ENCODE measurements at places on chromosomes 3 and 15.

- no peaks in the 10 kb centered on the region for H3K27me3 ChIP-seq
- DNase-seq, result no peak
- no peaks in the 10 kb centered on the region for H3K4me1 ChIP-seq
- no peak overlapping the region for H3K4me3 ChIP-seq
Measured at GRCh38 chr3:125043599-125044151, 12.1 kb downstream of the HEG1 start.

GRCh38 chr3:97823046-97824004 lies 1.5 kb downstream of the CRYBG3 start:
- no peak overlapping the region for H3K4me3 ChIP-seq
- no peaks in the 10 kb centered on the region for H3K27me3 ChIP-seq
- H3K27ac ChIP-seq, result no peak overlapping the region
- no peaks in the 10 kb centered on the region for H3K4me1 ChIP-seq

DNA sequence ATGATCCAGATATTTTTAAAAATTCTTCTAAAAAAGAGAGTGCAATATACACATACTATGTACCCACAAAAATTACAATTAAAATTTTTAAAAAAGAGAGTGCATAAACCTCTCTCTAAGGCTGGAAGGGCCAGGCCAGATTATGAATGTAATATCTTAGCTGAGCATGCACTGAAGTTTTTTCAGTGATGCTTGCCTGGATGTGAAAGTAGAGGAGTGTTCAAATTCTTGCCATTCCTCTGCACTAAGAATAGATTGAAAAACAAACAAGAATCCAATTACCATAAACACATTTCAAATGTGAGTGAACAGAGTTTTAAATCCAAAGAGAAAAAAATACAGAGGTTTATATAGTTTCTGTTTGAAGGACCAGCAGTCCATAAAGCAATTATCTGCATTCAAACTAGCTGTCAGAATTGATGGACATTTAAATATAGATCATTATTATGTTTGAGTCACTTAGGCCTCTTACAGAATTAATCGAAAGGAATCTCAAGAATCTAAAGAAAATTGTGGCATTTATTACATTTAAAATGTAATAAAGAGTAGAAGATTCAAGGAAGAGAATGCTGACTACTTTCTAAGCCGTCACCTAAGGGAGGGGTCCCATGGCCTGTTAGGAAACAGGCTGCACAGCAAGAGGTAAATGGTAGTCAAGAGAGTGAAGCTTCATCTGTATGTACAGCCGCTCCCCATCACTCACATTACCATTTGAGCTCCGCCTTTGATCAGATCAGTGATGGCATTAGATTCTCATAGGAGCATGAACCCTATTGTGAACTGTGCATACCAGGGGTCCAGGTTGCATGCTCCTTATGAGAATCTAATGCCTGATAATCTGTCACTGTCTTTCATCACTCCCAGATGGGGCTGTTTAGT lies 159.3 kb upstream of the MDFIC2 start:
- H3K36me3 ChIP-seq, result no peaks in the 10 kb centered on the region
- no peak overlapping the region for H3K27ac ChIP-seq
- H3K27me3 ChIP-seq, result no peaks in the 10 kb centered on the region
- no peak overlapping the region for H3K4me3 ChIP-seq
- no peaks in the 10 kb centered on the region for H3K4me1 ChIP-seq
- DNase-seq, result no peak

DNA sequence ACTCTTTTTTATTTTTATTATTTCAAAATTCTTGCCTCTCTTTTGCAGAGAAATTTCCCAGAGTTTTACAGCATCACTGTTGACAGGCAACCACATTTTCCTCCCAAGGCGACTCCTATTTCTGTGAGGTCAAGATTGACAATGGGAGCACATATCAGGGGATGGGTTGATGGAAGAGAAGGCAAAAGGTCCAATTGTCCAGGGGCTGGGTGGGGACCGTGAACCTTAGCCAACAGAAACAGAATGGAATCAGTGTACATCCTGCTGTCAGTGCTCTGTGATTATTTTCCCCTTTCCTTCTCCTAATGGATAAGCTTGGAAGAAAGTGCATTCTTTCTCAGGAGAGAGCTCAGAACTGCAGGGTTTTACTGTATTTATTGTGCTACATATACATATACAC lies 42.4 kb downstream of the CNTN6 start:
- H3K36me3 ChIP-seq, result no peaks in the 10 kb centered on the region
- no peak overlapping the region for H3K27ac ChIP-seq
- no peaks in the 10 kb centered on the region for H3K4me1 ChIP-seq

DNA sequence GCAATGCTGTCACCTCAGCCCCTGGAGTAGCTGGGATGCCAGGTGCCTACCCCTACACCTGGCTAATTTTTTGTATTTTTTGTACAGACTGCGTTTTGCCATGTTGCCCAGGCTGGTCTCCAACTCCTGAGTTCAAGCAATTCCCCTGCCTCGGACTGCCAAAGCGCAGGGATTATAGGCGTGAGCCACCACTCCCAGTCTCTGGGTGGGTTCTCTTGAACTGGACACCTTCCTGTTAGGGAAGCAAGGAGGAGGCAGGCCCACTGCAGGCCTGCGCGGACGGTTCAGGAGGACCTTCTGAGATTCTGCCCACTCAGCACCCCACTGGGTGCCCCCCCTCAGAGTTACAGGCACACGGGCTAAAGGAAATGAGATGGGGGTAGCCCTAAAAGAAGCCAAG lies 73.8 kb upstream of the HERC1 start:
- H3K27ac ChIP-seq, result no peak overlapping the region
- no peak overlapping the region for H3K4me3 ChIP-seq
- no peaks in the 10 kb centered on the region for H3K36me3 ChIP-seq
- H3K4me1 ChIP-seq, result peaks cover 15% of the 10 kb centered on the region
- DNase-seq, result no peak

- no peak for DNase-seq
- H3K36me3 ChIP-seq, result no peaks in the 10 kb centered on the region
- H3K4me3 ChIP-seq, result no peak overlapping the region
Measured at GRCh38 chr15:39553947-39554693, 26.8 kb upstream of the THBS1 start.

- H3K4me1 ChIP-seq, result no peaks in the 10 kb centered on the region
- peaks cover 4% of the 10 kb centered on the region for H3K27me3 ChIP-seq
- H3K27ac ChIP-seq, result no peak overlapping the region
- H3K36me3 ChIP-seq, result no peaks in the 10 kb centered on the region
Measured at GRCh38 chr15:61796056-61796455, 264.2 kb downstream of the VPS13C start.

DNA sequence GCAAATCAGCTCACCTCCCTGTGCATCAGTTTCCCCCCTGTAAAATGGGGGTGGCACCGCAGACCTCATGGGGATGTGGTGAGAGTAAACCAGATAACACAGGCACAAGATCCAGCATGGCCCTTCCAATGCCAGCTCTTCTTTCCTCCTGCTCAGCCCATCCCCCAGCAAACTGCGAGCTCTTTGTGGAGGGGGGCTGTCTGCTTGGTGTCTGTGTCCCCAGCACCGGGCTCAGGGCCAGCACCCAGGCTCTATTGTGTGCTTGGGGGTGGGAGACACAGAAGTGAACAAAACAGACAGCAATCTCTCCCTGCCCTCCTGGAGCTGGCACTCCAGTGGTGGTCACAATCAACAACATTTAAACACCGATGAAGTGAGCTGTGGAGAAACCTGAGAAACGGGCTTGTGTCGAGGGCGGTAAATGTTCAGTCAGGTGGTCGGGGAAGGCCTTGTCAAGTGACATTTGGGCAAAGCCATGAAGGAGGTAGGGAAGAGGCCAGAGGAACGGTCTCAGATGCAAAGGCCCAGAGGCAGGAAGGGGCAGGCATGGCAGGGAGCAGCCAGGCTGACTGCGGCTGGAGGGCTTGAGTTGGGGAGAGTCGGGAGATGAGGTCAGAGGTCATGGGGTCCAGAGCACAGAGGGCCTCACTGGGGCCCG lies 28.4 kb downstream of the GRIP2 start:
- no peaks in the 10 kb centered on the region for H3K4me1 ChIP-seq
- no peaks in the 10 kb centered on the region for H3K36me3 ChIP-seq
- no peak overlapping the region for H3K4me3 ChIP-seq
- H3K27me3 ChIP-seq, result no peaks in the 10 kb centered on the region
- no peak for DNase-seq

DNA sequence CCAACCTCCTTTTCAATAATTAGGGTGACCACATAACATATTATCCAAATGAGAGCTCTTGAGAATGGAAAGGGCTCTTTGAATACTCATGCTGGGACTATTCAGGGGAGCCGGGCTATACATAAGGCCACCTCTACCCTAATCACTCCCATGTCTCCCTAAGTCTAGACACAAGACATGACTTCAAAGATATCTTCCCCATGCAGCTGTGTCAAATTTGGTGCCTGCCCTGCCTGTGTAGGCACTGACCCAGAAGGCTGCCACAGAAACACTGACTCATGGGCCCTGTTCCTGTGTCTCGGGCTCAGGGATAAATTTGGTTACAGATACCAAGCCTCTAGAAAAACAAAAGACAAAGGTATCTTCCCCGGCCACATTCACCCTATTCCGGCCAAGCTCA lies 70.3 kb downstream of the MYLK start:
- no peak overlapping the region for H3K4me3 ChIP-seq
- DNase-seq, result no peak
- H3K36me3 ChIP-seq, result no peaks in the 10 kb centered on the region
- H3K27me3 ChIP-seq, result no peaks in the 10 kb centered on the region
- no peak overlapping the region for H3K27ac ChIP-seq

- H3K4me3 ChIP-seq, result no peak overlapping the region
- H3K36me3 ChIP-seq, result no peaks in the 10 kb centered on the region
- H3K27me3 ChIP-seq, result no peaks in the 10 kb centered on the region
Measured at GRCh38 chr15:83166218-83166617, 41.4 kb downstream of the HDGFL3 start.

DNA sequence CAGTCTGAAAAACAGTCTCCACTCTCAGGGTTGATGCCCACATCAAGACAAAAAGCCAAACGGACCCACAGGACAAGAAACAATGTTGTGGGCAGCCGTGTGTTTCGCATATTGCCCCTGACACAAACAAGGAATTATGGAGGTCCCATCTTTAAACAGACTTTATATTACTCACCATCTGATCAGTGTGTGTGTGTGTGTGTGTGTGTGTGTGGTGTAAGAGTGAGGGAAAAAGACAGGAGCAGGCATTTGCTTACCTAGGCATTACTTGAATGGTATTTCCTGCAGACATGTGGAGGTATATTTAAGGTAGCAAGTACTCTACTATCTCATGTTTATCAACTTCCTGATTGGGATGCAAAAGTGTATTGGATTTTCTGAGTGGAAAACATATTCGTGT lies 136.3 kb downstream of the TMCO5A start:
- no peaks in the 10 kb centered on the region for H3K36me3 ChIP-seq
- H3K27me3 ChIP-seq, result no peaks in the 10 kb centered on the region
- no peaks in the 10 kb centered on the region for H3K4me1 ChIP-seq
- no peak for DNase-seq

GRCh38 chr3:180183346-180183745 lies 146.6 kb upstream of the PEX5L start:
- H3K27me3 ChIP-seq, result no peaks in the 10 kb centered on the region
- no peaks in the 10 kb centered on the region for H3K4me1 ChIP-seq
- no peak overlapping the region for H3K27ac ChIP-seq
- no peak for DNase-seq
- no peaks in the 10 kb centered on the region for H3K36me3 ChIP-seq

- H3K36me3 ChIP-seq, result no peaks in the 10 kb centered on the region
- DNase-seq, result no peak
- no peaks in the 10 kb centered on the region for H3K27me3 ChIP-seq
- H3K4me1 ChIP-seq, result no peaks in the 10 kb centered on the region
Measured at GRCh38 chr3:9314796-9315195, 48.1 kb upstream of the THUMPD3 start.

- no peaks in the 10 kb centered on the region for H3K27me3 ChIP-seq
- H3K27ac ChIP-seq, result no peak overlapping the region
- no peak for DNase-seq
Measured at GRCh38 chr3:172704001-172704400, 6.9 kb downstream of the NCEH1 start.

- H3K36me3 ChIP-seq, result peaks cover 19% of the 10 kb centered on the region
- H3K27ac ChIP-seq, result no peak overlapping the region
- no peaks in the 10 kb centered on the region for H3K27me3 ChIP-seq
- no peak overlapping the region for H3K4me3 ChIP-seq
- no peaks in the 10 kb centered on the region for H3K4me1 ChIP-seq
- DNase-seq, result no peak
Measured at GRCh38 chr15:43859546-43859945, 32.7 kb downstream of the WDR76 start.

DNA sequence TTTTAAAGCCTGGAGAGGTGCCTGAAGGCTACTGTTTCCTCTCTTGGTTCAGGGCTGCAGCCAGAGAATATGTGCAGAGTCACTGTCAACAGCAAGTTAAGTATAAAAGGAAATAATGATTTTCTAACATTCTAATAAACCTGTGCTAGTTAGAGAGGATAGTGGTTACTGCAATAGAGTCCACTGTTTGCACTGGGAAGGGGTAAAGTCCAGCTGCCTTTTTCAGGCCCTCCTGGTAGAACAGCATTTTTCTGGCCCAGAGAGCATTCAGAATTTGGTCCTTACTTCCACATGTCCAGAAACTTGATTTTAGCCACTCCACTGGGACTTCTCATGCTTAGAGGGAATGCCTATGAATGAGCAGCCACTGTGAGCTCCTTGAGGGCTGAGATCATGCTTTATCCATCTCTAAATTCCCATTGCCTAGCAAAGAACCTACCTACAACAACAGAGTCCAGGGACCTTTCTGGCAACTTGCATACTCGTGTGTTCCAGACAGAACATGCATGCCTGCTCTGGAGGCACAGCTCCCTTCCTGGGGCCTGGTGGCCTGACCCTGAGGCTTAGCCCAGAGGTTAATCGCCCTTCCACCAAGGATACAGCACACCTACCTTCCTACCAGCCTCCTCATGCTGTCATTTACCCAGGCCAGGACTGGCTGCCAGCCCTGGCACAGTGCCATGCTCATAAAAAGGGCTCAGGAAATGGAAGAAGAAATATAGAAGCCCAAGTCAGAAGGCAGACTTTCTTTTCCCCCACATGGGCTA lies 50.3 kb upstream of the ATP13A3 start:
- H3K27me3 ChIP-seq, result no peaks in the 10 kb centered on the region
- no peak for DNase-seq
- no peak overlapping the region for H3K27ac ChIP-seq

DNA sequence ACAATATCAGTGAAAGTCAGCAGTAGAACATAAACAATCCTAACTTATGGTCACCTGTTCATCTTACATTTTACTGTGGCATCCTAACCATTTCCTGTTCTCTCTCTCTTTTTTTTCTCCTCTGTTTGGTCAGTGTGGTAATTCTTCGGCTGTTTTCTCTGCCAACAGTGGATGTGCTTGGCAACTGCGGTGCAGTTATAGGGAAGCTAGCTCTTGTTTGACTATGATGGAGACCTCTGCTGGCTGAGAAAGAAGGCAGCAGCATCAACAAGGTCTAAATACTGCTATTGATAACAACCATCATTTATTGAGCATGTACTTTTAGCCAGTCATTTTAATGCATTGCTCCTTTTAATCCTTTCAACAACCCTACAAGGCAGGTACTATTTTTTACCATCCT lies 723 bp upstream of the DRD3 start:
- no peaks in the 10 kb centered on the region for H3K27me3 ChIP-seq
- no peak overlapping the region for H3K27ac ChIP-seq
- no peaks in the 10 kb centered on the region for H3K36me3 ChIP-seq
- no peak for DNase-seq
- no peak overlapping the region for H3K4me3 ChIP-seq

Measured in effector memory CD4-positive, alpha-beta T cell (primary cell).